ENCODE measurements at places on chromosomes 6 and 20. TPM values are rescaled to one million over a fixed set of nuclear protein-coding genes. Genes with fewer than 3 reads are reported as not detected.
A peak's percentile ranks its signal among the peaks of the same experiment; 100 is the strongest.

The SSTR4 gene
- total RNA-seq = not detected

The TRIM40 gene
- not detected for total RNA-seq

The NEURL2 gene
- 8.1 TPM for total RNA-seq

The HLA-DPA1 gene
- 2.0 TPM for total RNA-seq

The DYNLRB1 gene
- 95.9 TPM for total RNA-seq

The TRIM10 gene
- total RNA-seq = not detected

The GMPR gene
- 4.0 TPM for total RNA-seq

The ZNF391 gene
- 10.8 TPM for total RNA-seq

The CALHM5 gene
- 1.4 TPM for total RNA-seq

The GRM1 gene
- total RNA-seq = 0.16 TPM

The TRIM39 gene
- 16.7 TPM for total RNA-seq

The CLPSL2 gene
- not detected for total RNA-seq

The GTSF1L gene
- total RNA-seq = not detected

The MACROD2 gene
- total RNA-seq = 10.0 TPM

The EPB41L2 gene
- total RNA-seq = 67.6 TPM

The PLN gene
- 0.20 TPM for total RNA-seq

The GLP1R gene
- not detected for total RNA-seq

The HNF4A gene
- total RNA-seq = 0.20 TPM

- H3K27me3 ChIP-seq = no peaks in the 10 kb centered on the region
- H3K27ac ChIP-seq = no peak overlapping the region
- peaks cover 8% of the 10 kb centered on the region for H3K4me1 ChIP-seq
- H3K4me3 ChIP-seq = no peak overlapping the region
- no peaks in the 10 kb centered on the region for H3K36me3 ChIP-seq
Observed at GRCh38 chr6:121917834-121918559, 481.5 kb upstream of the HSF2 start.

GRCh38 chr6:43228951-43229802 is at the start of gene DNPH1:
TSS of gene DNPH1 (minus strand) at chr6:43229481. CDS start at chr6:43229456, 25 bp downstream.
- H3K4me1 ChIP-seq = peaks cover 7% of the 10 kb centered on the region
- H3K4me3 ChIP-seq = peak within 1 kb of the TSS; percentile 76
- peaks cover 16% of the 10 kb centered on the region for H3K27me3 ChIP-seq
- H3K36me3 ChIP-seq = peaks cover 13% of the 10 kb centered on the region
- peak; percentile 87 for DNase-seq

DNA sequence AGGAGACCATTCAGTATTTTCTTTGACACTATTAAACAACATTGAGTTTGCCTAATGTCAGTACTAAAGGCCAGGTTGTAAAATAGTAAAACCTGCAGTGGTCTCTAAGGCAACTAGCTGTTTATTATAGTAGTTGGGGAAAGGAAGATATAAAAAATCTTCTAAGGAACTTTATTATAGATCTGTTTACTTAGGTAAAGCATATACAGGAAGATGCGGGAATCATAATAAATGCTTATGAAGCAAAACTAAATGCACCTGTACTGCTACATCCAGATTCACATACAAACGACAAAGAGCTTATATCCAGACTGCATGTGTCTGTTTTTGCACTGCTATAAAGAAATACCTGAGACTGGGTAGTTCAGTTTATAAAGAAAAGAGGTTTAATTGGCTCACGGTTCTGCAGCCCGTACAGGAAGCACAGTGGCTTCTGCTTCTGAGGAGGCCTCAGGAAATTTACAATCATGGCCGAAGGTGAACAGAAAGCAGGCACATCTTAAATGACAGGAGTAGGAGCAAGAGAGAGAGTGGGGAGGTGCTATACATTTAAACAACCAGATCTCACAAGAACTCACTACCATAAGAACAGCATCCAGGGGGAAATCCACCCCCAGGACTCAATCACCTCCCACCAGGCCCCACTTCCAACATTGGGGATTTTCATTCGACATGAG is 8.7 kb upstream of the TRIM39 start:
- DNase-seq = no peak
- H3K4me1 ChIP-seq = peaks cover 4% of the 10 kb centered on the region
- no peak overlapping the region for H3K4me3 ChIP-seq
- peaks cover 6% of the 10 kb centered on the region for H3K36me3 ChIP-seq
- H3K27ac ChIP-seq = no peak overlapping the region

GRCh38 chr6:112033791-112034615 is 19.9 kb upstream of the CCN6 start:
- no peak overlapping the region for H3K27ac ChIP-seq
- peaks cover 9% of the 10 kb centered on the region for H3K27me3 ChIP-seq
- no peak overlapping the region for H3K4me3 ChIP-seq
- no peaks in the 10 kb centered on the region for H3K36me3 ChIP-seq
- no peak for DNase-seq
- peaks cover 17% of the 10 kb centered on the region for H3K4me1 ChIP-seq

GRCh38 chr6:118263921-118264486 is 284.1 kb upstream of the PLN start:
- no peaks in the 10 kb centered on the region for H3K36me3 ChIP-seq
- DNase-seq = peak; percentile 50
- no peak overlapping the region for H3K4me3 ChIP-seq
- H3K4me1 ChIP-seq = no peaks in the 10 kb centered on the region

- no peaks in the 10 kb centered on the region for H3K27me3 ChIP-seq
- no peak overlapping the region for H3K27ac ChIP-seq
- H3K4me1 ChIP-seq = no peaks in the 10 kb centered on the region
- H3K36me3 ChIP-seq = no peaks in the 10 kb centered on the region
Observed at GRCh38 chr6:164690241-164690640, 619.2 kb downstream of the C6orf118 start.

GRCh38 chr6:76518443-76518842 is 446.0 kb upstream of the IMPG1 start:
- no peaks in the 10 kb centered on the region for H3K27me3 ChIP-seq
- peaks cover 6% of the 10 kb centered on the region for H3K36me3 ChIP-seq
- no peaks in the 10 kb centered on the region for H3K4me1 ChIP-seq

DNA sequence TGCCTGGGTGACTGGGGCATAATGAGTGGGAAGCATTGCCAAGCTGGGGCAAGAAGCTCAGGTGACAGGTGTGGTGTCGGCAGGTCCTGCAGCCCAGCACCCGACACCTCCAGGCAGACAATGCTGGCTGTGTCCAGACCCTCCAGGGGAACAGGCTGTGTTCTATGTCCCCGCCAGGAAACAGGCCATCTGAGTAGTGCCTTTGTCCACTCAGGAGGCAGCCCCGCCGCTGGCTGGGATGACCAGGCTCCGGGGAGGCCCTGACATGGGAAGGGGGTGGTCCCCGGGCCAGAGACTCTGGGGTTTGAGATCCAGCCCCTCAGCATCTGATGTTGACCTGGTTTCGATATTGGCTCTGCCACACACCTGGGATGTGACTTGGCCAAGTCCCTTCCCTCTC is 28.4 kb downstream of the SNPH start:
- no peak overlapping the region for H3K27ac ChIP-seq
- H3K36me3 ChIP-seq = no peaks in the 10 kb centered on the region
- H3K4me1 ChIP-seq = no peaks in the 10 kb centered on the region
- no peak overlapping the region for H3K4me3 ChIP-seq
- H3K27me3 ChIP-seq = peaks cover 3% of the 10 kb centered on the region

DNA sequence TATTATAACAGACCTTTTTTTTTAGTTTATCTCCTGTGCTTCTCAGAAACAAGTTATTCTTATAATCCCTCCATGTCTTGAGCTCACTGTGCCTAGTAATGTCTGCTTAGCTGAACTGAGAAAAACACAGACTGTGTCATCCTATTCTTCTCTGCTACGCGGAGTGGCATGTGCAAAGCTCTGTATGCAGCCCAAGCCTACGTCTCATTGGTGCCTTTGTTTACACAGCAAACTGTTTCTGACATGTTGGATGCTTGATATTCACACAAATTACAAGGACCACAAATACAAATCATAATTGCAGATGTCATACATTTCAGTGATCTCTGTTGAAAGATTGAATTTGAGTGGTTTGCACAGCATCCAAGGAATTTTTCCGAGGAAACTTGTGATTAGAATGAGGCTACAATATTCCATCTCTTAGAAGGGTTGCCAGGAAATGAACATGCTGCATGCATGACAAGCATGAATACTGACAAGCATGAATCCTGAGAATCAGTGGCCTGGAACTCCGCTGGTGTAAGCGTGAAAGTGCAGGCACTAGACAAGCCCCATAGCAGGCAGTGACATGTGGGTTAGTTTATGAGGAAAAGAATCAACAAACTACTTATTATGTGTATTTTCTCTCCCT is 128.4 kb upstream of the SGK1 start:
- peaks cover 13% of the 10 kb centered on the region for H3K4me1 ChIP-seq
- DNase-seq = no peak
- H3K27ac ChIP-seq = no peak overlapping the region
- no peaks in the 10 kb centered on the region for H3K36me3 ChIP-seq

- H3K36me3 ChIP-seq = no peaks in the 10 kb centered on the region
- no peak overlapping the region for H3K27ac ChIP-seq
- H3K4me1 ChIP-seq = peaks cover 28% of the 10 kb centered on the region
Observed at GRCh38 chr20:2293971-2294370, 1.8 kb upstream of the TGM3 start.

GRCh38 chr6:112122756-112123155 is 35.4 kb downstream of the FAM229B start:
- no peak overlapping the region for H3K27ac ChIP-seq
- H3K4me1 ChIP-seq = no peaks in the 10 kb centered on the region
- no peak overlapping the region for H3K4me3 ChIP-seq
- H3K27me3 ChIP-seq = no peaks in the 10 kb centered on the region
- H3K36me3 ChIP-seq = peaks cover 12% of the 10 kb centered on the region
- DNase-seq = no peak

DNA sequence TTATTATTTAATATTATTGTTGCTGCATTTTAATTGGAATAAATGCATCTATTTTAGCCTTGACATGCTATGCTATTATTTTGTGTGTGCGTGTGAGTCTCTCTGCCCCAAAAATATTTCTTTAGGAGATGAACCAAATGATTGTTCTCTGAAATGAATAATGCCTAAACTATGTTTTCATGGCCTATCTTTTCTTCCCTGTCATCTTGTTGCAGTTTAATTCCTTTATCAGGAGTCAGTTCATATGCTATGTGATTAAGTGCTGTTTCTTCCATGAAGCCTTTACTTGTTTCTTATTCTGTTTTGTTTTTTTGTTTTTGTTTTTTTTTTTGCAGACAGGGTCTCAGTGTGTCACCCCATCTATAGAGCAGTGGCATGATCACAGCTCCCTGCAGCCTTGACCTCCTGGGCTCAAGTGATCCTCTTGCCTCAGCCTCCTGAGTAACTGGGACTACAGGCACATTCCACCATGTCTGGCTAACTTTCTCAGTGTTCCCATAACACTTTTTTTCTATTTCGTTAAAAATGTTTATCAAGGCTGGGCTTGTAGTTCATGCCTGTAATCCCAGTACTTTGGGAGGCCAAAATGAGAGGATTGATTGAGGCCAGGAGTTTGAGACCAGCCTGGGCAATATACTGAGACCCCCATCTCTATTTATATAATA is 25.7 kb downstream of the TPX2 start:
- no peak for DNase-seq
- peaks cover 55% of the 10 kb centered on the region for H3K36me3 ChIP-seq
- H3K4me1 ChIP-seq = peaks cover 6% of the 10 kb centered on the region
- no peaks in the 10 kb centered on the region for H3K27me3 ChIP-seq

- peaks cover 19% of the 10 kb centered on the region for H3K4me1 ChIP-seq
- H3K27me3 ChIP-seq = no peaks in the 10 kb centered on the region
- no peak for DNase-seq
- peaks cover 46% of the 10 kb centered on the region for H3K36me3 ChIP-seq
- no peak overlapping the region for H3K4me3 ChIP-seq
- no peak overlapping the region for H3K27ac ChIP-seq
Observed at GRCh38 chr6:149393002-149393679, 6.9 kb upstream of the SUMO4 start.

GRCh38 chr20:1663917-1664316 is 6.3 kb upstream of the SIRPG start:
- H3K4me3 ChIP-seq = no peak overlapping the region
- peaks cover 36% of the 10 kb centered on the region for H3K27me3 ChIP-seq
- no peaks in the 10 kb centered on the region for H3K4me1 ChIP-seq

DNA sequence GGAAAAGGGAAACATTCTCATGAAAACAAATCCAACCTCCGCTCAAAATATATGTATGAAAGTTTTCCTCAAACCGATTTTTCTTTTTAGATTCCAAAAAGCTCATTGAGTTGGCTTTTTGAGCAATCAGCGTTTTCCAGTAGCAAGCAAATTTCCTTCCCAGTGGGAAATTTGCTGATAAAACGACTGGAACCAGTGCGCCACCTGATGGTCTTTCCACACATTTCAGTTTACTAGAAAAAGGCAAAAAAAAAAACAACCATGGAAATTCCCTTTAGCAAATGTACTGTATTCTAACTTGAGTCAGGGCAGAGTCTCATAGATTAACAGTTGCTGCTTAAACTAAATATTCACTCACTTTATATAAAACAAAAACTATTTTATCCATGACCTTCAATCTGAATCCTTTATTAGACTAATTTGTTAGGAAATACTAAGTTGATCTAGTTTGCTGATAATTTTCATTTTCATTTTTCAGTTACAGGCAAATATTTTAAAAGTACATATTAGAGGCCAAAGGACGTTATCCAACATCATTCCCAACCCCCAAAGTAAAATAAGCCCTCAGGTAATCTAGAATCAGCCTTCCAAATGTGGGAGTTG is 271.5 kb downstream of the FOXA2 start:
- no peak overlapping the region for H3K27ac ChIP-seq
- H3K36me3 ChIP-seq = no peaks in the 10 kb centered on the region
- no peaks in the 10 kb centered on the region for H3K4me1 ChIP-seq

DNA sequence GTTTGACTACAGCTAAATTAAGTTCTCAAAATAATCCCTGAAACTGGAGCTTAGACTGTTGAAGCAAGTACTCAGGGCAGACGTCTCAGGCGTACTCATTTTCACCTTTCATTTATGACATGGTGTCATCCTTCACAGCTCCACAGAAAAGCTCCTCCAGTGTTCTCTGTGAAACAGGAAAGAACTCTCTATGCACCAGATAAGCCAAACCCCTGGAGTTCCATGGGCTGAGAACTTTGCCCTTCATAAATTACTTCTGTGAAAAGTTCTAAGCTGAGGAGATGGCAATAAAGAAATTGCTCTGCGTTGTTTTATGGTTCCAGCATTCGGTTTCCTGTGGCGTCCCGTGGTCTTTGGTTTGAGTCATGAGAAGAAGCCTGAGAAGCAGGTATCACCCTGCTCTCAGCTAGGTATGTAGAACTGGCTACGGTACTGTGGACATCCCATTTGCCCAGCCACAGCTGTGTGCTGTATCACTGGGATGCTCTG is 20.2 kb upstream of the RREB1 start:
- H3K4me3 ChIP-seq = no peak overlapping the region
- H3K4me1 ChIP-seq = peaks cover 12% of the 10 kb centered on the region
- H3K27me3 ChIP-seq = no peaks in the 10 kb centered on the region
- H3K27ac ChIP-seq = no peak overlapping the region

GRCh38 chr6:100664274-100665040 is 199.7 kb upstream of the SIM1 start:
- no peaks in the 10 kb centered on the region for H3K4me1 ChIP-seq
- H3K36me3 ChIP-seq = peaks cover 4% of the 10 kb centered on the region
- H3K27me3 ChIP-seq = no peaks in the 10 kb centered on the region
- DNase-seq = no peak
- no peak overlapping the region for H3K4me3 ChIP-seq

GRCh38 chr6:159646116-159646515 is 46.9 kb downstream of the SOD2 start:
- no peak overlapping the region for H3K4me3 ChIP-seq
- H3K36me3 ChIP-seq = no peaks in the 10 kb centered on the region
- no peaks in the 10 kb centered on the region for H3K27me3 ChIP-seq
- no peak for DNase-seq
- no peaks in the 10 kb centered on the region for H3K4me1 ChIP-seq

GRCh38 chr6:84568971-84569370 is 195.4 kb downstream of the TBX18 start:
- H3K27me3 ChIP-seq = peaks cover 15% of the 10 kb centered on the region
- H3K36me3 ChIP-seq = no peaks in the 10 kb centered on the region
- H3K4me3 ChIP-seq = no peak overlapping the region
- H3K27ac ChIP-seq = no peak overlapping the region

Data from mesothelial cell of epicardium (in vitro differentiated cells).